ENCODE measurements at places on chromosomes 7 and 10.

DNA sequence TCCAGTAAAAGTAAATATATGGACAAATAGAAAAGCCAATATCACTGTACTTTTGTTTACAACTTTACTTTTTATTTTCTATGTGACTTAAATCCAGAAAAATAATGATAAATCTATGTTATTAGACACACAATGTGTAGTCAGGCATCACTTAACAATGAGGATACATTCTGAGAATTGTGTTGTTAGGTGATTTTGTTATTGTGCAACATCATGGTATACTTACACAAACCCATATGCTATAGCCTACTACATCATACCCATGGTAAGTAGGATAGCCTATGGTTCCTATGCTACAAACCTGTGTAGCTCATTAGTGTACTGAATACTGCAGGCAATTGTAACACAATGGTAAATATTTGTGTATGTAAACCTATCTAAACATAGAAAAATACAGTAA lies 781.7 kb upstream of the GHITM start:
- DNase-seq, result no peak

- DNase-seq, result no peak
These were observed 80.9 kb upstream of the DDC start for GRCh38 chr7:50646069-50646468.

- DNase-seq, result no peak
These were observed 558.9 kb upstream of the MBL2 start for GRCh38 chr10:53331460-53331859.

DNA sequence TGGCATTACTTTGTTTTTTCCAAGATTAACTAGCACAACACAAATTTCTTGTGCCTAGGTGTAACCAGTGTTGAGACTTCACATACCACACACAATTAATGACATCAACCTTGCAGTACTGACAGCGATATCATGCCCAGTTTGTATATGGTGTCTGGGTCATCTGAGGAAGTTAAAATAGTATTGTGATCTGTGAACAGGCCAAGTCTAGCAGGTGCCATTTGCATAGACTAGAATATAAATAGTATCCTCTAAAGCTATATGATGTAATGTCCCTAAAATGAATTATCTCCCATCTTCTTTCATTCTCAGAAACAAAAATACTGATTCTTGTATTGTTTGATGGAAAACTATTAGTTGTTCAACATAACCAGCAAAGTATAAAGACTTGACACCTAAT lies 175.8 kb upstream of the KAT6B start:
- no peak for DNase-seq

- no peak for DNase-seq
These were observed 55.2 kb downstream of the CDK6 start for GRCh38 chr7:92781117-92781720.

DNA sequence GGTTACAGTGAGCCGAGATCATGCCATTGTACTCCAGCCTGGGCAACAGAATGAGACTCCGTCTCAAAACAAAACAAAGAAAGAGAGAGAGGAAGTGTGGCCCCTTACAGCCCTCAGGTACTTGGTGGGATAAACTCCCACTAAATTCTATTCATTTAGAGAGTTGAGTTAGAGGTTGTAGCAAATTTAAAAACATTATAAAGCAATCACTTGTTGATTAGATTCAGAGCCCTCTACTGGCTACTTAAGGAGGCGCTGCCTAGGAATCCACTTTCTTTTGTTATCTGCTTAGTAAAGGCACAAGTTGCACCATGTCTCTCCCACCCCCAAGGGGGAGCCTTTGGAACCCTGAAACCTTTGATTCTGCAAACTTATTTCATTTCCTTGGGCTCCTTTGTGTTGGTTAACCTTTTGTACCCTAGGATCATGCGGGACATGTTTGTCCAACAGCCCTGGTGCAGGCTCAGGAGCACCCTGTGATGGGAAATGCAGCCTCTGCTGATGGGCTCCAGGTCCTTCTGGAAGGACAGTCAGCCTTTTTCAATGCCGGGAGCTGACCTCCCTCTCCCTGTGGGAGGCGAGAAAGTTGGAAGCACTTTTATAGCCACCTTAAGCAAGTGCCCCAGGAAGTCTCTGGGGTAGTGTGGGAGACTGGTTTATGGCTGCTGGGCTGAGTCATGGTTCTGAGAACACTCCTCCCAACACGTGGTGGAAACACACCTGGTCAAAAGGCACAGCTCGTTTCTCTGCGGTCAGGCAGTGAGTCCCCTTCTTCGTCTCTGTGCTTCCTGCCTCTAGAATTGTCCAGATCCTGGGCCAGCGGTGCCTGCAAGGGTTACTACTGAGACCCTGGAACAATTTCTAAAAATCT lies 2.3 kb downstream of the HKDC1 start:
- peak; percentile 20 for DNase-seq

- DNase-seq, result no peak
These were observed 24.5 kb downstream of the STEAP1 start for GRCh38 chr7:90178679-90179278.

GRCh38 chr10:60521974-60522405 lies 132.3 kb upstream of the ANK3 start:
- no peak for DNase-seq

DNA sequence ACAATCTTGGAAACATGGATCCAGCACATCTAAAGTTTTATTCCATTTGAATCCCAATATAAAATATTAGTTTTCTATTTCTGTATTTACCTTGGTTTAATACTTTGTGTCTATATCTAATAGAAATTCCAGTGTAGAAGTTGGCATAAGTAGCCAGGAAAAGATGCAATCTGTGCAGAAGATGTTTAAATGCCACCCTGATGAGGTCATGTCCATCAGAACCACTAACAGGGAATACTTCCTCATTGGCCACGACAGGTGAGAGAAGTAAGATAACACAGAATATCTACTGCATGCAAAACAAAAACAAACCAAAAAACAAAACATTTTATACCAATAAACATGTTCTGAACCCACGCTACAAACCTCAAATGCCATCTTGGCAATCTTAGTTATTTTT lies 15.7 kb downstream of the PLEKHS1 start:
- no peak for DNase-seq

Measured in right renal pelvis (tissue), 4 donors.